Activated CD4-positive, alpha-beta T cell treated with anti-CD3 and anti-CD28 coated beads, Interleukin-2, amount 10 ng/mL, durations not matched to agents 24 days and 14 days (primary cell): ENCODE measurements at places on chromosomes 6 and 20. TPM values are rescaled to one million over a fixed set of nuclear protein-coding genes. Genes with fewer than 3 reads are reported as not detected.

GRCh38 chr6:167093922-167094432, 28.9 kb upstream of the CCR6 start:
- peak; percentile 74 for DNase-seq

DNA sequence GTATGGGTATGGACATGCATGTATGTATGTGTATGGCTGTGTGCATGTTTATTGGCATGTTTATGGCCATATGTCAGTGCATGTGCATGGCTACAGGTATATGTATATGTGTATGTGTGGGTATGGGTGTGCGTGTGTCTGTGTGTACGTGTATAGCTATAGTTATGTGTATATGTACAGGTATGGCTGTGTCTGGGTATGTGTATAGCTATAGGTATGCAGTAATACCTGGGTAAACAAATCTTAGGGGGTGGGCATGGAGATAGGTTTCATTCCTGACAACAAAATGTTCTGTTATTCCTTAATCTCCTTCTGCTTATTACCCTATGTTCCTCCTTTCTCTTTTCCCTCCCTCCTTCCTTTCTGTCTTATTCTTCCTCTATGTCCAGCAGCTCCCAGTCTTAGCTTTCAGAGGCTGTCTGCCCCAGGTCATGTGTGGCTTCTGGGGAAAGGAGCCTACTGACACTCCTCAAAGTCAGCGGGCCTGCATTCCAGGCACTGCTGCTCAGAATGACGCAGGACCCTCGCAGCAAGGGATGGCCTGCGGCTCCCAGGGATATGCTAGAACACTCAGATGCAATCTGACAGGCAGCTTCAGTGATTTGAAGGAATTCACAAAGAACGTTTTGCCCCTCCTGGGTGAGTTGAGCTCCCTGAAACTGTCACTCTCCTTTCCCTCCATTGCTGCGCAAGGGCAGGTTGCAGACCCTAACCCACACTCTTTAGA, 139.3 kb upstream of the PHACTR1 start:
- DNase-seq = no peak

DNA sequence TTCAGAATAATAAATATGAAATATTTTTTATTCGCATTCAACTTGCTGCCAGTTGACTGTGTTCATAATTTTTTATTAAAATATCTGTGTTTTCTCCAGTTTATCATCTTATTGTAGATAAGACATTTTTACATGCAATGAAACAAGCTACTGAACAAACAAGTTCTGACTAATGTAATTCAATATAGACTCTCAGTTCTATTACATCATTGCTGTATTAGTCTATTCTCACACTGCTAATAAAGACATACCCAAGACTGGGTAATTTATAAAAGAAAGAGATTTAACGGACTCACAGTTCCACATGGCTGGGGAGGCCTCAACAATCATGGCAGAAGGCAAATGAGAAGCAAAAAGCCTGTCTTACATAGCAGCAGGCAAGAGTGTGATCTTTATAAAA, 1357.7 kb upstream of the CITED2 start:
- no peak for DNase-seq

- DNase-seq = no peak
These were observed 171.1 kb downstream of the KIF6 start for GRCh38 chr6:39553860-39554802.

DNA sequence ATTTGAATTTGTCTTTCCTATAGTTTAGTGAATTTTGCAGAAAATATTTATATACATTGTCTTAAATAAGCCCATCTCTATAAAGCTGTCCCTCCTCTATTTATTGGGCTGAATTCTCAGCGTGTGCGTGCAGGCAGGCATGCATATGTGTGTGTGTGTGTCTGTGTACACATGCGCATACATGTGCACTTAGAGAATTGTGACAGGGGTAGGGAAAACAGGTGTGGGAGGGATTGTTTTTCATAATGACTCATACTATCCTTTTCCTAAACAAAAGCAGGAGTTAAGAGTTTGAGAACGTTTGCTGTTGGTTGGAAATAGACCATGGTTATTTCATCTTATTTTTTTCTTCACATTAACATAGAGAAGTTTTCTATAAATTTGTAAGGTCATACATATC, 43.4 kb upstream of the FABP7 start:
- no peak for DNase-seq

DNA sequence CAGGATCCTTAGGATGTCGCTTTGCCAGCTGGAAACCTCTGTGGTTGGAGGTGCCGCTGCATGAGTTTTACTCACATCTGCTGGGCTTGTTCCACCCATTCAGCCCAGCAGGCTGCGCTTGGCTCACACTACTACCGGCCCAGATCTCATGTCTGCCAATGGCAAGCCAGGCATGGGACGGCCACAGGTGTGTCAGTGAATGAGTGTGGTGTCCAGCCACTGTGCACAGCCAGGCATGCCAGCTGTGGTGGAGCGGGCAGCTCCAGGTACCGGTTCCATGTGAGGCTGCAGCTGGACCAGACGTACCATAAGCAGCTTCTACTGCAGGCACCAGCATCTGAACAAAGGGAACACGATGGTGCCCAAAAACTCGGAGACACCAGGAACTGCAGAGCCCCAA, 33.1 kb upstream of the ASF1A start:
- DNase-seq = no peak

DNA sequence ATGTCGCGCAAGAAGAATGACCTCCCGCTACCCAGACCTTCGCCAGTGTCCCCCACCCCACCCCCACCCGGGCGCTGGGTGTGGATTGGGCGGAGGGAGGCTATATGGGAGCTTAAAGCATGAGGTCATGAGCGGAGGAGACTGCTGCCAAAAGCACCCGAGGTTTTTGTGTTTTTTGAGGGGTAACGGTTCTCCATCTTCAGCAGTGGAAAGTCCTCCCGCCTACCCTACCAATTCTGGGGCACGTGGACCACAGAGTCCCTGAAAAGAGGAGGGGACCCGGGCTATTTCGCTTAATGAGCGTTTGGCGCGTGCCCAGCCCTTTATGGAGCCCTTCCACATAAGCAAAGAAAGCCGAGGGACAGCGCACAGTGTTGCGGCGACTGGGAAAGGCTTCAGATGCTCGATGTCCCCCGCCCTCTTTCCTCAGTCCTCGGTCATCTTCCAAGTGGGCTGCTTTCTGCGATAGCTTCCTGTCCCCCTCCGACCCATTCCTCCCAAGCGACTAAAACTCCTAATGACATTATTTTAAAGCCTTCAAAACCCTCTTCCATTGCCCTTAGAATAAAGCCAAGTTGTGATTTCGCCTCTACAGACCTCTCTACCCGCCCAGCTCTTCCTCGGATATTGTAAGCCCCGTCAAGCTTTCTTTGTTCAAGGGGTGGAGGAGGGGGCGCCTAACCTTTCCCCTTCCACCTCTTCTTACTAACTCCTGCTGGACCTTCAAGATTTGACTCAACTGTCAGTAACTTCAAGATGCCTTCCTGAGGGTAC, 2.1 kb upstream of the TRERF1 start:
- peak; percentile 74 for DNase-seq

GRCh38 chr6:90372450-90372849, 75.8 kb upstream of the BACH2 start:
- peak; percentile 36 for DNase-seq

FAM217A gene
- total RNA-seq = not detected in 2 replicates

PTCRA gene
- total RNA-seq = not detected in 2 replicates

PRRT1 gene
- total RNA-seq = 0.24 and 0.35 TPM in 2 replicates

ATRN gene
- total RNA-seq = 11.8 and 12.1 TPM in 2 replicates

KCNK5 gene
- total RNA-seq = 33.8 and 35.3 TPM in 2 replicates
